Stimulated activated CD4-positive, alpha-beta T cell treated with anti-CD3 and anti-CD28 coated beads, Interleukin-12 subunit alpha, Interleukin-12 subunit beta, amount 100 ng/mL, for 4 hours (primary cell): ENCODE measurements at places on chromosomes 13 and 19.

DNA sequence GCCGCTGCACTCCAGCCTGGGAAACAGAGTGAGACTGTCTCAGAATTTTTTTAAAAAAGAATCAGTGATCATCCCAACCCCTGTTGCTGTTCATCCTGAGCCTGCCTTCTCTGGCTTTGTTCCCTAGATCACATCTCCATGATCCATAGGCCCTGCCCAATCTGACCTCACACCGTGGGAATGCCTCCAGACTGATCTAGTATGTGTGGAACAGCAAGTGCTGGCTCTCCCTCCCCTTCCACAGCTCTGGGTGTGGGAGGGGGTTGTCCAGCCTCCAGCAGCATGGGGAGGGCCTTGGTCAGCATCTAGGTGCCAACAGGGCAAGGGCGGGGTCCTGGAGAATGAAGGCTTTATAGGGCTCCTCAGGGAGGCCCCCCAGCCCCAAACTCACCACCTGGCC, at the start of gene KLK2:
TSS of gene KLK2 (plus strand) at position 384 of the 400 bp plus-strand sequence. CDS start 35 bp downstream, outside the sequence.
- DNase-seq: no peak

DNA sequence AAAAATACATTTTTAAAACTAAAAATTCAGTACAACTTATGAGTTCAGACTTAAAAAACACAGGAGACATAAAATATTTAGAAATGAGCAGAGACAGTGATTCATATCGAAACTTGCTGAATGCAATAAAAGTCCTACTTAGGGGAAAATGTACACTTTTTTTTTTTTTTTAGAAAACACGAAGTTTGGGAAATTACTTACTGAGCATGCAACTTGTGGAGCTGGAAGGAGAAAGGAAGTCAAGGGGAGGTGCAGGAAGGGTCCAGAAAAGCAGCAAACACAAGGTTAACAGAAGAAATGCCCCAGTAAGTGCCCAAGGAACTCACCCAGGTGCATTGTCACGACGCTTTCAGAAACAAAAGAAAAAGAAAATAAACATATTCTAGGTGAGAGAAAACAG, 18.6 kb upstream of the LAIR1 start:
- no peak for DNase-seq

DNA sequence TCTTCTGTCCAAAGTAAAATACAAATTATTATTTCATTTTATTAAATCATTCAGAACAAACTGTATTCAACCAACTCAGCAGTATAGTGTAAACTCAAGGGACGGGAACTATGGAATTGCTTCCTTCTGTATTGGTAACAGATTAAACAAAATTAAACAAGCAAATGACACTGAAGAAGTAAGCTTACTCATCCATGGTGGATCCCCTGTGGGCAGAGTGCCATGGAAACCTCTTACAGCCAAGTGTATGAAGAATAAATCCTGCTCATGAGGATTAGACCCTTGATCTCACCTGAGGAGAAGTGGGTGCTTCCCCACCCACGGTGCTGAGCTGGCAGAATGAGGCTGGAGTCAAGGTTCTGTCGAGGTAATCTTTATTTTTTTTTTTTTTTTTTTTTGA, 18.0 kb upstream of the RFXAP start:
- no peak for DNase-seq

DNA sequence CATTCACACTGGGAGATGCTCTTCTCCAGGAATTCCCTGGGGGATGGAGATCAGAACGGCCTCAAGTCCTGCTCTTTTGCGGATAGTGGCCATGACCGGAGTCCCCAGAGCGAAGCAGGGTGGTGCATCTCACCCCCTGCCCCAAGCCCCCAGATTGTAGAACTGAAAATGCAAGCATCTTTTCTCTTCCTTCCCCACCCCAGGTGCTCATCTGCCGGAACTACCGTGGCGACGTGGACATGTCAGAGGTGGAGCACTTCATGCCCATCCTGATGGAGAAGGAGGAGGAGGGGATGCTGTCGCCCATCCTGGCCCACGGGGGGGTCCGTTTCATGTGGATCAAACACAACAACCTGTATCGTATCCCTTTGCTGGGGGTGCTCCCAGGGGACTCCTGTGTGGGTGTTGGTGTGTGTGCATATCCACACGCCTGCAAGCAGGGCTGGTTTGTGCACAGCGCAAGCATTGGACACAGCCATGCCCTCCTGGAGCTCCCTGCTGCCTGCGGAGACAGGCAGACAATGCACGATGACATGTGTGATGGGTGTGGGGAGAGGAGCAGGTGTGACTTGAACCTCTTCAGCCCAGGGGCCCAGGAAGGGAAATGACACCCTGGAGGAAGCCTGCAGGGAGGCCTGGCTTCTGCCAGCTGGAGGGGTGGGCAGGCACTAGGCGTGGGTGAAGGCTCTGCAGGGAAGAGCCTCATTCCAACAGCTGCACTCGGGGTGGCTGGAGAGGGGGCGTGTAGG, 5.7 kb downstream of the AP1M1 start:
- DNase-seq: no peak

GRCh38 chr13:45362939-45363338, 22.0 kb upstream of the TPT1 start:
- no peak for DNase-seq

DNA sequence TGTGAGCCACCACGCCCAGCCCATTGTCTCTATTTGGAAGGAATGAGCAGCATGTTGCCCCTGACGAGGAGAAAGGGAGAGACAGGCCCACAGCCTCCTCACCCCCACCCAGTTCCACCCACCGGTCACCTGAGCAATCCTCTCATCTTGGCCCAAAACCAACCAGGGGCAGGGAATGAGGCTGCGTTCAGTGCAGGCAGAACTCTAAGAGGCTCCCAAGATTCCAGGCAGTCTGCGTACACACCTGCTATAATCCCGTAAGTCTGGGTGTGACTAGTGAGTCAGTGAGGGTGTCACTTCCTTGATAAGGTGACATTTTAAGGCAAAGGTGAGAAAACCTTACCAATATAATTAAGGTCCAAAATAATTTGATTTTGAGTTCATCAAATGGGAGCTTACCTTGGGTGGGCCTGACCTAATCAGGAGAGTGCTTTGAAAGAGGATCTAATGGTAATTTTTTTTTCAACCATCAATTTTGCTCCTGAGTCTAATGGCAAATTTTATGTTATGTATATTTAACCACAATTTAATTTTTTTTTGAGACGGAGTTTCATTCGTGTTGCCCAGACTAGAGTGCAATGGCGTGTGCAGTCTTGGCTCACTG, 26.9 kb upstream of the KLF2 start:
- DNase-seq: no peak

- peak; percentile 98 for DNase-seq
These were observed 433 bp upstream of the ZNF616 start for GRCh38 chr19:52140032-52140710.

DNA sequence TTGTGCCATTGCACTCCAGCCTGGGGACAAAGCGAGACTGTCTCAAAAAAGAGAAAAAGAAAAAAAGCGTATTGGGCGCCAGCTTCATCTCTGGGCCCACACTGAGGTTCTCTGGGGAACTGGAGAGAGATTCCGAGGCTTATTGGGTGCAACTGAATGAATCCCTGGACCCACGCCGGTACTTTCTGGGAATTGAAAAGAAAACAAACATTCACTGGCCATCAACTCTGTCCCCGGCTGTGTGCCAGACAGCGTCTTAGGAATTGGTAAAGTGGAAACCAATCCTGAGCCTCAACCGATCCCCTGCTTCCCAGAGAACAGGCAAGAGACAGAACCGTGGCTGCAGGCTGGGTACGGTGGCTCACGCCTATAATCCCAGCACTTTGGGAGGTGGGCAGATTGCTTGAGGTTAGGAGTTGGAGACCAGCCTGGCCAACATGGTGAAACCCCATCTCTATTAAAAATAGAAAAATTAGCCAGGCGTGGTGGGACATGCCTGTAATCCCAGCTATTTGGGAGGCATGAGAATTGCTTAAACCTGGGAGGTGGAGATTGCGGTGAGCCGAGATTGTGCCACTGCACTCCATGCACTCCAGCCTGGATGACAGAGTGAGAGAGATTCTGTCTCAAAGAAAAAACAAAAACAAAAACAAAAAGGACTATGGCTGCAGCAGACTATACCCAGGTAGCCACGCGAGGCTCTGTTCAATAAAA, 8.6 kb downstream of the ANO8 start:
- no peak for DNase-seq

DNA sequence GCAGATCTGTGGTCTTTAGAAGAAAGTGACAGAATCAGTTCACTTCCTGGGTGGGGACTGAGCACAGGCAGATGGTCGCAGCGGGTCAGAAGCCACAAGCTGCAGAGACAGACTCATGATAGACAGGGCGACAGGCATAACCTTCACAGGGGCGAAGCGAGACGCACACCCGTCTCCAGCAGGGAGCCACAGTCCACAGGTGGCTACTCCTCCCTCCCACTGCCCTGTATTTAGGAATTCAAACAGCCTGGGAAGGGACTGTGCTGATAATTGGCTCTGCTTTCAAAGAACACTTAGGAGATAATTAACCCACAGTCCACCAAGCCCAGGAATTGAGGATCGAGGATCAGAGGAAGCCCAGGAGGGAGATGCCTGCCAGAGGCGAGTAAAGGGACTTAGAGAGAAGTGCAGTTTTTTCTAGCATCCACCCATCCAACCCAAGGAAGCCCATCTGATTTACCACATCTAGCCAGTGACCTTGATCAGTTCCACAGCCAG, 23.2 kb downstream of the RFX2 start:
- no peak for DNase-seq
